ENCODE measurements at places on chromosomes 3 and 15.

DNA sequence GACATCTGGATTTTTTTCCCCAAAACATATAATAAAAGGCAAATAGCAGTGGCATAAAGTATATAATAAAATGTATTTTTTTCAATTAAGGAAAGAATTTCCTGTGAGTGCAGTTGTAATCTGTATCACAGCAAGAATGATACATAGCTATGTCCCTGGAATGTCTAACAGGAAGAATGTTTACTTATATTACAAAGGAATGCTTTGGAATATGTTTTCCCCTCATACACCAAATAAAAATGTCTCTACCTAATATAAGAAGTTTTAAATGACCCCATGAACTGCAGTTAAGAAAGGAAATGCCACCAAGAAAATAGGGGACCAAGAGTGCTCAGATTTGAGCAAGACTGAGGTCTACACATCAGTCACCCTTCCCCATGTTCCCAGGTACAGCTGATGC lies 38.0 kb upstream of the ATP11B start:
- no peak for DNase-seq

DNA sequence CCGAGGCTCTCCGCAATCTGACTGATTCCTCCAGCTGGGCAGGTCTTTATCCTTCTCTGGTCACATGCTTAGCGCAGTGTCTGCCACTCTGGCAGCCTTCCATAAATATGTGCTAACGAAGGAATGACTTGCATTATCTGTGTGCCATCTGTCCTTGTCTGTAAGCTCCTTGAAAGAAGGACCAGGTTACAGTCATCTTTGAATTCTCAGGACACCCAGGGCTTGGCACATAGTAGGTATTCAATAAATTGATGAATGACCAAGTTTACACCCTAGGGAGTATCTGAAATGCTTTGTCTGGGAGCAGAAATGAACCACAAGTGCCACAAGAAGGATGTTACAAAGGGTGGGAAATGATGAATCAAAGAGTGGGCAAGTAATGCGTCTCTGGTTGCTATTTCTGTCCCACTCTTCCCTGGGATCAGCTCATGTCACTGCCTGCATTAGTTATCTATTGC lies 16.5 kb upstream of the FAM3D start:
- DNase-seq, result no peak

DNA sequence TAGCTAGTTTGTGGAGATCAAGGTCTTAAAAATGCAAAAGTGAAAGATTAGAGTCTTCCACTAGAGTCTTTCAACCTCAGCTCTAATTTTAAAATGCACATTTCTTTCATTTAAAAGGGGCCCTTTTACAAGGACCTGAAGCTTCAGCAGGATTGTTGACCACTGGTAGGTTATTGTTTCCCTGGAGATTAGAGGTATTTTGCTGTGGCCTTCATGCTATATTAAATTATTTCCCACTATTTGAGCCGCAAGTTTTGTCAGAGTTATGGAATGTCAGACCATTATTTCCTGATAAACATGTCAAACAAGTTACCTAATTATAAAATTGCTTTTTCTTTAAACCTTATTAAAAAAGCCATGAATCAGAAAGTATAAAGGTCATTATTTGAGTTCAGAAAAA lies 103.1 kb upstream of the CCNL1 start:
- DNase-seq, result no peak

DNA sequence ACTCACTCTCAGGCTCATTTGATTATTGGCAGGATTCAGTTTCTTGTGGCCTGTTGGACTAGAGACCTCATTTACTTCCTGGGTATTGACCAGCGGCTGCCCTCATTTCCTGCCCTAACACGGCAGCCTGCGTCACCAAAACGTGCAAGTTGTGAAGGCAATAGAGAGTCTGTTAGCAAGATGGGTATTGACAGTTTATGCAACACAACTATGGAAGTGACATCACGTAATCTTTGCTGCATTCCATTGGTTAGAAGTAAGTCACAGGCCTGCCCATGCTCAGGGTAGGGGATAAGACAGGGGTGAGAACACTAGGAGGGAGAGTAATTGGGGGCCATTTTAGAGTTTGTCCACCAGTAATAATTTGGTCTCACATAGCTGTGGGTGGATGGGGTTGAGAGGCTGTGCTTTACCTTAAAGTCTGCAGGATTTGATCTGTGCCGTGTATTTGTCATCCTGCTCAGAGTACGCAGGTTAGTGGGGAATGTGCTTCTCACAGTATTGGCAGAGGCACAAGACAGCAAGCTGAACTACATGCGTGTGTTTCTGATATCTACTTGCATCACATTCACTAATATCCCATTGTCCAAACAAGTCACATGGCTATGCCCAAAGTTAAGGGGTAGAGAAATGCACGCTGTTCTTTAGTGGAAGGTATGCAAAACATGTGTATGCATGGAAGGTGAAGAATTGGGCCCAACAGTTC lies 83.3 kb downstream of the EDEM1 start:
- DNase-seq, result no peak

DNA sequence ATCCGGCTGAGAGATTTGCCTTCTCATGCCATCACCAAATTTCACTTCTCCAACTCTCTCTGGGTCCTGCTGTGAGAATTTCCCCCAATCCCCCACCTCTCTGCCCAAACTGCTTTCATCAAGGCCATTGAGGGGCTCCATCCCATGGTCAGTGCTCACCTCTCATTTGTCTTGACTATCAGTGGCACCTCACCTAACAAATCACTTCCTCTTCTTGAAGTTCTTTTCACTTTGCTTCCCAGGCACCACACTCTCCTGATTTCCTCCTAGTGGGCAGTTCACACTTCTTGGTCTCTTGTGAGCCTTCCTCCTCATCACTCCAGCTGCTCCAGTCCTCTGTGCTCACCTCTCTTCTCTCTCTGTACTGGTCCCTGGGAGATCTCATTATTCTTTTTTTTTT lies 169.6 kb downstream of the OPA1 start:
- no peak for DNase-seq

DNA sequence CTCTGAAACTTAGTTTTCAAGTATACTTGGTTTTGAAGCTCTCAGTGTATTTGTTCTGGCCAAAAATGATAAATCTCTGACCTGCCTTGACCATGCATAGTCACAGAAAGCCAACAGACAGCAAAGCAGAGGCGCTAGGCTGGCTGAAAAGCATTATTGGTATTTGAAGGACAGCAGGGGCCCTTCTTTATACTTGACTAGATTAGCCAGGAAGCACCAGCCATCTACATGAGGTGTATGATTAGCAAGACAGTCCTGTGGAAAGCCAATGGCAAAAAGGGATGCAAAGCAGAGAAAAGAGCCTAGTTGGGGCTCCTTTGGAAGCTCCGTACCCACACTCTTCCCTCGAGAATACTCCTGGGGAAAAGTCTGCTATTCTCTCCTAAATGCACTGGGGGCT lies 7.8 kb downstream of the SLC24A1 start:
- no peak for DNase-seq

DNA sequence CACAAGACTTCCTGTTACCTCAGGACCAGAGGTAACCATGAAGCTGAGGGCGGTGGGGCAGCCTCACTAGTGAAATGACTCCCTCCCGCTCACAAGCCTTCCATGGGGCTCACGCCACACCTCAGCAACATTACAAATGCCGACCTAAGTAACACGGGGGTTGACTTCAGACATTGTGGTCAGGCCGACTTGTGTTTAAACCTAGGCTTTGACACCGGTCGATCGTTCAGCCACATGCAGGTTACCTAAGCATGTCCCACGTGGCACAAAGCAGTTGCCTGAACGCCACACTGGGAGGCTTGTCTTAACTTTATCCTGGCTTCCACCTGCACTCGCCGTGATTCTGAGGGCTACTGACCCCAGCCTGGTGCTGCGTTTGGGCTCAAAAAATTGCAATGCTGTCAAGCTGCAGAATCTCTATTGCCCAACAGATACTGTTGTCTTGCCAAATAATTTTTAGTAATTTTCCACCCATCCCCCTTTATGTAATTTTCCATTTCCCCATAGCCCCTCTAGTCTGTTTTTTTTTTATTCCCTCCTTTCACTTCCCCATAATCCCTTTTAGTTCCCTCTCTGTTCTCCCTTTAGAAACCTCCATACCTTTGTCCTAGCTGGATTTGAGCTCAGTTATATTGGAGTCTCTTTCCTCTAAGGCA lies 158.6 kb upstream of the RGMA start:
- DNase-seq, result no peak

GRCh38 chr15:87633525-87633924 lies 623.0 kb downstream of the NTRK3 start:
- DNase-seq, result no peak

DNA sequence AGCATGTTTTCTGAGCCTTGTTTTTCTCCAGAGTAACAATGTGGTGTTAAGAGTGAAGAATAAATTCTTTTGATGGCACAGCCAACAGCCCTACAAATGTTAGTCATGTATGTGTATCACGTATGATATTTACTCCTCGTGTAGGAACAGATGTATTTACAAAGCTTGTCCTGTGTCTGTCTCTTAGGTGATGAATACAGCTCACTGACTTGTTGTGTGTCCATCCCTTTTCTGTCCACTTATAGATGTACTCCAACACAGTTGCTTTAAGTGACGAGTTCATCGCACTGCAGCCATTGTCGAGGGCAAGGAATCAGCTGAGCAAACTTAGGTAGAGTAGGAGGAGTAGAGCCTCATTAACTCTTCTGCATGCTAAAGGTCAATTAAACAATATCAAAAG lies 78.1 kb downstream of the DCUN1D1 start:
- no peak for DNase-seq

DNA sequence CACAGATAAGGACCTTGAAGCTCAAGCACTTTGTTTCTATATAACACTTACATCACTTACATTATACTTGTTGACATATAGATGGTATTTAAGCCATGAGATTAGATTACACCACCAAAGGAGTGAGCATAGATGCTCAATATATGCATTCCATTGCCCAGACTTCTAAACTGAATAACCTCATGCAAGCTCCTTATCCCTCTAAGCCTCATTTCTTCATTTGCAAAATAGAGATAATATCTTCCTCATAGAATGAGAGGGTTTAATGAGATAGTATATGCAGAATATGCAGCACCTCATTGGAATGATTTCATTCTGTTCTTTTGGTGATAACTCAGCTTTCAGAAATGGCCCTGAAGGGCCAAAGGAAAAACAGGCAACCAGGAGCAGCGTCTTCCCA lies 18.5 kb downstream of the NLGN1 start:
- no peak for DNase-seq

DNA sequence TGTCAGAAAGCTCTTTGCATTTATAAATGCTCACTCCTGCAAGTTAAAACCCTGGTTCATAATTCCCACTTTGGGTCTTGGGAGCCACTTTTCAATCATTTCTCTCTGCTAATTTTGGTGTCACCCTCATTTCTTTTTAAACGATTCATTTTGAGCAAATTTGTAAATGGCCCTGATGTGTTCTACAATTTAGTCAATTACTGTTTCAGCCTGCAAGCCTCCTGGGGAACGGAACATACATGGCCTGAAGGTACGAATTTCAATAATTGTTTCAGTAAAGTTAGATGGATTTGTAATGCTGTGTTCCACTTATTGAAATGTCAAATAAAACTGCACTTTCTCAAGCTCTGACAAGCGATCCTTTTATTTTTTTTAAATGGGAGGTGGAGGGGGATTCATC lies 43.2 kb downstream of the MAP2K5 start:
- DNase-seq, result no peak

GRCh38 chr15:39444735-39445470 lies 136.0 kb upstream of the THBS1 start:
- DNase-seq, result no peak

- no peak for DNase-seq
These were observed 1.0 kb downstream of the ACAN start for GRCh38 chr15:88804257-88804656.

DNA sequence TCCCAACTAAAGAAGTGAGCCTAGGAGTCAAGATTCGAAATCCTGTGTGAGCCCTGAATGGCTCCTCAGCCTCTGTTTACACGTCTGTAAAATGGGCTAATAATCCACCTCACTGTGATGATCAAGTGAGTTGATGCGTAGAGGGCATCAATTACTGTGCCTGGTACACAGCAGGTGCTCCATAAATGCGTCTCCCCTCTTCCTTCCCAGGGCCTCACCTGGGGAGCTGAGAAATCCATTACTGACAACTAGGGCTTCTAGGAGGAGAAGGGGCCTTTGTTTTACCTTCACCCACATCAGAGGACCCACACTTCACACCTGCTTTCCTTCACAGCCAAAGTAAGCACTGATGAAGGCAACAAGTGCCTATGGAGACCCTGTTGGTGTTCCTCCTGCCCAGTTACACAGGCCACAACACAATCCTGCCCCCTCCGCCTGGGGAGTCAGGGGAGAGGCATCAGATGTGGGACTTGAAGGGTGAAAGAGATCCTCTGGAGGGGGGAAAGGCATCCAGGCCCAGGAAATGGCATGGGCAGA lies 1.4 kb downstream of the CIB2 start:
- DNase-seq, result no peak

All from GM18507 (cell line).